ENCODE measurements at places on chromosomes 2 and 18.

DNA sequence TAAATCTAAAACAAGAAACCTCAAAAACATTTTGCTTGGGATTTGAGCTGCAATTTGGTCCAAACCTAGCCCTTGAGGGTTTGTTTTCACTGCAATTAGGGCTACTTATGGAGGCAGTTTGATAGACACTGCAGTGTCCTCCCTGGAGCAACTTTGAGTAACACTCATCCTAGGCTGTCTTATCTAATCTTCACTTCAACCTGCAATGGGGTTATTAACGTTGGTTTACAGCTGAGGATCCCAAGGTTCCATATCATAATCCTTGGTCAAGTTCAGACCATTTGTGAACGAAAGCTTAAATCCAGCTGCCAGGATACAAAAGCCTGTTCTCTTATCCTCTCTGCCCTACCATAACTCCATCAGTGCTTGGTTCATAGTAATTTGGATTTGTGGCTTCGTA, 2.5 kb downstream of the ANXA4 start:
- DNase-seq: no peak

DNA sequence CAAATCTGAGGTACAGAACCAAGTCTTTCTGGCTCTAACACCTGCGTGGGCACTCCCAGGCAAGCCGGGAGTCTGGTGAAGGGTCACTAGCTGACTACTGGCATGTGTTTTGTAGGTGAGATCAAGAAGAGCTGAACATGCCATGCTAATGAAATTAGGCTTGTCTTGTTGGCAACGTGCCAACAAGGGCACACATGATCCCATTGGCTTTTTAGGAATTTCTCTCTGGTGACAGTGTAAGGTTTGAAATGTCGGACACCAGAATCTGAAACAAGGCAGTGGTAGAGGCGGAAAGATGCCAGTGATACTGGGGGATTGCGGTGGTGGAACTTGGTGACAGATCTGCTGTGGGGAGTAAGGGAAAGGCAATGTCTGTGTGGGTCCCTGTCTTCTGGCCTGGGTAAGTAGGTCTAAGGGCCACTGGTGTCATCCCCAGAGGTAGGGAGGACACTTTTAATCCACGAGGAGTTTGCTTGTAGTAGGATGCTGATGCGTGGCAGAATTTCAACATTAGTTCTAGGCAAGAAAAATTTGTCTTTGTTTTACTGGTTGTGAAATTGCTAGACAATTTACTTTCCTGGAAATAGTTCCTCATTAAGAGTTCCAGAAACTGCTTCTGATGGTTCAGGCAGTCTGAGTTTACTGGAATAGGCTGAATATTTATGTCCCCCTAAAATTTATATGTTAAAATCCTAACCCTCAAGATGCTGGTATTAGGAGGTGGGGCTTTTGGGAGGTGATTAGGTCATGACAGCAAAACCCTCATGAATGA, 52.6 kb upstream of the ACMSD start:
- DNase-seq: no peak

DNA sequence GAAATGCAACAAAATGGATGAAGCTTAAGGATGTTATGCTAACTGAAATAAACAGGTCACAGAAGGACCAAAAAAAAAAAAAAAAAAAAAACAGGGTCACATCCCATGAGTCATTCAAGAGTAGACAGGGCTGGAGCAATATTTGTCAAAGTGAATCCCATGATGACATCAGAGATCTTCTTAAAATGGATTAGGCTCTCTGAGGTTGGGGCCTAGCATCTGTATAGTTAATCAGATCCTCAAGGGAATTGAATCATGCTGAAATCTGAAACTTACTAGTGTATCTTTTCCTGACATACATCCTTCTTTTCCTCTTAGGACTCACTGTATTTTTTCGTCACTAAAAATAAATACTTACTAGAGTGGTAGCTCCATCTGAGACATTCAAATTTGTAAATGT, 380.6 kb upstream of the NXPH2 start:
- no peak for DNase-seq

GRCh38 chr2:172734711-172735581, 699 bp upstream of the RAPGEF4 start:
- DNase-seq: peak; percentile 20

GRCh38 chr18:52069201-52069600, 270.8 kb upstream of the DCC start:
- DNase-seq: no peak

DNA sequence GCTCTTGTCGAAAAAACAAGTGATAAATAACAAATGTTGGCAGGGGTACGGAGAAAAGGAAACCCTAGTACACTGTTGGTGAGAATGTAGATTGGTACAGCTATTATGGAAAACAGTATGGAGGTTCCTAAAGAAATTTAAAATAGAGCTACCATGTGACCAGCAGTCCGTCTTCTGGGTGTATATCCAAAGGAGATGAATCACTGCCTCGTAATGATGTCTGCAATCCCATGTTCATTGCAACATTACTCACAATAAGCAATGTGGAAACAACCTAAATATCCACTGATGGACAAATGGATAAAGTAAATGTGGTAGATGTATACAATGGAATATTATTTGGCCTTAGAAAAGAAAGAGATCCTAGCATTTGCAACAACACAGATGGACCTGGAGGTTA, 50.6 kb downstream of the SLC16A14 start:
- DNase-seq: no peak

- no peak for DNase-seq
Observed at GRCh38 chr18:61651880-61652268, 240.9 kb downstream of the RNF152 start.

- no peak for DNase-seq
Observed at GRCh38 chr2:212580117-212580516, 41.5 kb upstream of the ERBB4 start.

DNA sequence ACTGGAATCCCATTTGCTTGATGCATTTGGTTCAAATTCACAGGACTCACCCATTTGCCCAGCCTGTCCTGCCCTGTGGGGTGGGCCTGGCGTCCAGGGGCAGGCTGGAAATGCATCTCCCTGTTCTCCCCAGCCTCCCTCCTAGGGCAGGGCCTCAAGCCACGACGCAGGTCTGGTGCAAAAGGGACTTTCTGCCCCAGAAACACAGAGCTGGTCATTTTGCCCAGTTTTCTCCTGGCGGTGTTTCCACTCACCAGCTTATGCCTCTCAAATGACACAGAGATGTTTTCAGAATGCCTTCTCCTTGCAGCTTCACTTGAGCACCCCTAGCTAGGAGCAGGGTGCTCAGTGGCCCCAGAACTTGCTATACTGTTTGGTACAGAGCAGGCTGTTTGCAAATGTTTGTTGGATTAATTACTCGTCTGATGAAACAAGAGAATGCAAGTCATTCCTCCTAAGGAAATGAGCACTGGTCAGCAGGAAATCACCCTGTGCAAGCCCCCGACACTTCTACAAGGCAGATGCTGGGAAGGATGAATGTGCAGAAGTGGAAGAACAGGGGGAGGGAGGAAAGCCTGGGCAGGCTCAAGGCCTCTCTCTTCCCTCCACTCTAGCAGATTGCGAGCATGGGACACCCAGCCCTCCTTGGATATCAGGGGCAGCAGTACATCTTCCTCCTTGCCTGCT, 164.3 kb upstream of the APCDD1 start:
- DNase-seq: no peak

DNA sequence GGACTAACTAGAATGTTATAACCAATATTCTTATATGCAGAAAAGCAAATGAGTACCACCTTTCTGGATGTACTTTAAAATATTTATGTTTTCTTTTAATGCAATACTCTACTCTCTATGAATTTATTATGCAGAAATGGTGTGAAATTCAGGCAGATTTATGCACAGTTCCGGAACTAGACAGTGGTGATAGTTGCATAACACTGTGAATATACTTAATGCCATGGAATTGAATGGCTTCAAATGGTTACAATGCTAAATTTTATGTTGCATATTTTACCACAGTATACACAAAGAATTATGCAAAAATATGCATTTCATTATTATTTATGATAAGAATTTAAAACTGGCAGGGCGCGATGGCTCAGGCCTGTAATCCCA, 287.8 kb upstream of the FN1 start:
- DNase-seq: no peak

GRCh38 chr18:23316988-23317387, 136.1 kb upstream of the RIOK3 start:
- DNase-seq: no peak
